ENCODE measurements at places on chromosomes 16 and 17.

DNA sequence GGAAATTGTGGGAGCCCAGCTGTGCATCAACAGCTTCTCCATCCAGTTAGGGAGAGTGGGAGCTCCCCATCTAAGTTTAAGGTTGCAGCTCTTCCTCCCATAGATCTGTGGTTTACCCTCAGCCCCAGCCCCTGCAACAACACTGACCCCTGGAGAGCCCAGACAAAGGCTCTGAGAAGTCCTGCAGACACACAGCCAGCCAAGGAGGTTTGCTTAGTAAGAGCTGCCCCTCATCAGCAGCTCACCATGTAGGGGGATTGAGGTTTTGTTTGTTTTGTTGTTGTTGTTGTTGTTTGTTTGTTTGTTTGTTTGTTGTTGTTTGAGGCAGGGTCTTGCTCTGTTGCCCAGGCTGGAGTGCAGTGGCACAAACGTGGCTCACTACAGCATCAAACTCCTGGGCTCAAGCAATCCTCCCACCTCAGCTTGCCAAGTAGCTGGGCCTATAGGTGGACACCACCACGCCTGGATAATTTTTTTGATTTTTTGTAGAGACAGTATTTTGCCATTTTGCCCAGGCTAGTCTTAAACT lies 138.6 kb downstream of the CLEC16A start:
- no peak overlapping the region for H3K4me3 ChIP-seq
- H3K4me1 ChIP-seq, result peaks cover 26% of the 10 kb centered on the region
- H3K36me3 ChIP-seq, result no peaks in the 10 kb centered on the region

DNA sequence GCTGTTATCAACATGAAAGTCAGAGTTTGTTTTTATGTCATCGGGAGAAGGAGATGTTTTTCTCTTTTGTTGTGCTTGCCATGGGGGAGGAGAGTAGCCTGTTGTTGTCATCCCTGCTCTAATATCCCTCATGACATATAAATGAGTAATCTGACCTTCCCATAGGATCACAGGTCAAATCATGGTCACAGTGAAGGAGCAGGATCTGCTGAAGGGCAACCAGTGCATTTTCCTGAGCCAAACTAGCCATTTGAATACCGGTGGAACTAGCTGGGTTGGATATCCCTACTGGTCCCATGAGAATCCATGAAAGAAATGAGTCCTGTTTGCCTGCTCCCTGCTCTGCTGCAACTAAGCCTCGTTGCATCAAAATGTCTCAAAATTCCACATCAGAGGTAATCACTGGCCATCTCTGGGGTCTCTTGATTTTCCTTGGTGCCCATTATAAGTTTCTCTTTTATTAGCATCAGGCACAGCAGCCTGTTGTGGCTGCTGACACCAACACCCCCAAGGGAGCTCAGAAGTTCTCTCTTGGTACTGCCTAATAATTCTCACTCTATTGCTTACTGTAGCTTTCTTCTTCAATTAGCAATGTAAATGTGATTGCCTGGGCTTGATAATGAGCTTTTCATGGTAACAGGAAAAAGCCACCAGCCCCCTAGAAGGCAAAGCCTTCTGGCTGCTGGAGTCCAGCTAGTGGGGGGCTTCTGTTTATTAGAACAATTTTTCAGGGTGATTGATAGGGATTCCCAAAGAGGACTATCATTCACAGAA lies 211.4 kb upstream of the ERCC4 start:
- no peak for DNase-seq
- H3K27ac ChIP-seq, result no peak overlapping the region
- H3K4me1 ChIP-seq, result no peaks in the 10 kb centered on the region
- no peak overlapping the region for H3K4me3 ChIP-seq
- H3K27me3 ChIP-seq, result no peaks in the 10 kb centered on the region

GRCh38 chr17:14387036-14387435 lies 86.2 kb downstream of the HS3ST3B1 start:
- H3K4me1 ChIP-seq, result no peaks in the 10 kb centered on the region
- H3K4me3 ChIP-seq, result no peak overlapping the region
- no peak for DNase-seq
- no peak overlapping the region for H3K27ac ChIP-seq
- no peaks in the 10 kb centered on the region for H3K27me3 ChIP-seq
- H3K36me3 ChIP-seq, result no peaks in the 10 kb centered on the region

- peaks cover 29% of the 10 kb centered on the region for H3K36me3 ChIP-seq
- H3K4me3 ChIP-seq, result no peak overlapping the region
- H3K27ac ChIP-seq, result no peak overlapping the region
- no peaks in the 10 kb centered on the region for H3K4me1 ChIP-seq
- no peak for DNase-seq
Observed at GRCh38 chr16:92431-93339, 14.7 kb downstream of the MPG start.

- H3K4me3 ChIP-seq, result no peak overlapping the region
- no peaks in the 10 kb centered on the region for H3K27me3 ChIP-seq
- DNase-seq, result no peak
- H3K36me3 ChIP-seq, result no peaks in the 10 kb centered on the region
- H3K4me1 ChIP-seq, result no peaks in the 10 kb centered on the region
- no peak overlapping the region for H3K27ac ChIP-seq
Observed at GRCh38 chr17:43434902-43435319, 36.1 kb downstream of the ARL4D start.

All from Peyer's patch (tissue), 4 donors.